ENCODE measurements at places on chromosomes 13 and 19. TPM values are rescaled to one million over a fixed set of nuclear protein-coding genes. Genes with fewer than 3 reads are reported as not detected.

DNA sequence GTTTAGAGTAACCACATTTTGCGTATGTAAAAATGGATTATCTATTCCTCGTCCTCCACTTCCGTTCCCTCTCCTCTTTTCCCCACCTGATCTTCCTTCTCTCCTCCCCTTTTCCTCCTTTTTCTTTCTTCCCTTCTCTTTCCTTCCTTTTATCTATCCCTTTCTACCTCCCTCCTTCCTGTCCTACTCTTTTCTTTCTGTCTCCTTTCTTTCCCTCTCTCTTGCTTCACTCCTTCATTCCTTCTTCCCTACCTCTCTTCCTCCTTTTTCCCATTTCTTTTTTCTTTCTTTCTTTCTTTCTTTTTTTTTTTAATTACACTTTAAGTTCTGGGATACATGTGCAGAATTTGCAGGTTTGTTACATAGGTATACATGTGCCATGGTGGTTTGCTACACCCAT is 688.4 kb upstream of the GPC6 start:
- DNase-seq, result no peak

DNA sequence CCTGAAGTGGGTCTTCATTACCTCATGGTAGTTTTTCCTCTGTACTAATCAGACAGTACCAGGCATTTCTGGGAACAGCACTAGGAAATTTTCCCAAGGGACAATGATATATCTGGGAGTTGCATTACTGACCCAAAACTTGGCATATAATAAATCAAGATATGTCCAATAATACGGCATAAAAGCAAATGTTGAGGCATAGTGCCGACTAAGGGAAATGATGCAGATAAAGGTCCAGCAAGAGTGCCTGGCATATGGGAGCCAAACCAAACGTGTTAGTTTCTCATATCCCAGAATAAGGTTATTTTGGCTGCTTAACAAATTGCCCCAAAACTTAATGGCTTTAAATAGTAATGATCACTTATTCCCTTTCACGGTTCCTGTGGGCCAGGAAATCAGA is 12.1 kb upstream of the TDRD3 start:
- DNase-seq, result no peak

- DNase-seq, result no peak
Observed at GRCh38 chr13:37369616-37370015, 229.0 kb downstream of the POSTN start.

- DNase-seq, result no peak
Observed at GRCh38 chr19:39104186-39104596, 20.0 kb downstream of the ACP7 start.

- no peak for DNase-seq
Observed at GRCh38 chr19:30584090-30584489, 211.9 kb downstream of the ZNF536 start.

DNA sequence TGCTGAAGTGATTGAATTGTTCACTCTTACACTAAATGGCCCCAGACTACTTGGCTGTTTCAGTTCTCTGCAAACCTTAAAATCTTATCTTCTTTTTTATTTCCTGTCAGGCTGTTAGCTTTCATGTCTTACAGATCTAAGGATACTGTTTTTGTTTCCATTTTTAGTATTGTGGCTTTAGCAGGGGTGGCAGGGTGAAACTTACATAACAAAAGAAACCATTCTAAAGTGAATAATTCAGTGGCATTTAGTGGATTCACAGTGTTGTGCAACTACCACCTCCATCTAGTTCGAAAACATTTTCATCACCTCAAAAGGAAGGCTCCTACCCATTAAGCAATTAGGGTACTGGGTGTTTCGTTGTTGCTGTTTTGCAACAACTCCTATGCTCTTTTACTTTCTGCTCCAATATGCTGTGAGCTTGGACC is 19.8 kb downstream of the TMEM272 start:
- no peak for DNase-seq

DNA sequence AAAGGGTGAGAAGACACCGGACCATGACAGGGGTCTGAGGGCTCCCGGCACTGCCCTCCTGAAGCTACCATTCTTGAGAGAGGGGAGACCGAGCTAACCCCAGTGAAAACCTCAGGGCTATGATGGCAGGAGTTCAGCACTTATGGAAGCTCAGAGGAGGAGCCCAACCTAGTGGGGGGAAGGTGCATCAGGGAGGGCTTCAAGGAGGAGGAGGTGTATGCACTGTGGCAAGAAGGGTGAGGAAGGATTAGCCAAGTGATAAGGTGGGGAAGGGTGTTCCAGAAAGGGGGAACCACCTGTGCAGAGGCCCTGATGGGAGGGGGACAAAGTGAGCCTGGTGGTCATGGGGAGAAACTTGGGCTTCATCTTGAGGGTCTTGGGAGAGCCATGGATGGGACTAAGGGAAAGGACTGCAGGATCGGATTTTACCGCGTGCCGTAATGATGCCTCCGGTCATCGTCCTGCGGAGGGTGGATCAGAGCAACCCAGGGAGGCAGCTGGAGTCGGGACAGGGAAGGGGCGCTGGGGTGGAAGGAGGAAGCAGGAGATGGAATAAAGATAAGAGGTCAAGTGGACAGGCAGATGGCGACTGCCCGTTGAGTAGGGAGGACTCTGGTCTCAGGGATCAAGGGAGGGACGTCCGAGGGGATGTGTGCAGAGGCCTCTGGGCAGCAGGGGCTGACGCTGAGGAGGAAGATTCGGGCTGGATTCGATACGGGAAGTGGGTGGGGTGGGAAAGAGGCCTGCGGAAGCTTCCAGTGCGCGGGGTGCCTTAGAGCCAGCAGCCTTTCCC is 13.3 kb upstream of the PSMD8 start:
- no peak for DNase-seq

HTR2A gene
- total RNA-seq, result not detected

EPSTI1 gene
- total RNA-seq, result 11.4 TPM

RAB3D gene
- 9.0 TPM for total RNA-seq

AZU1 gene
- total RNA-seq, result not detected

LILRA1 gene
- not detected for total RNA-seq

NKPD1 gene
- 1.2 TPM for total RNA-seq
